ENCODE measurements at places on chromosomes 2 and 18. TPM values are rescaled to one million over a fixed set of nuclear protein-coding genes. Genes with fewer than 3 reads are reported as not detected.

The FKBP7 gene
- total RNA-seq = not detected

- no peak for DNase-seq
These were observed 267.0 kb upstream of the HS6ST1 start for GRCh38 chr2:128585706-128586105.

DNA sequence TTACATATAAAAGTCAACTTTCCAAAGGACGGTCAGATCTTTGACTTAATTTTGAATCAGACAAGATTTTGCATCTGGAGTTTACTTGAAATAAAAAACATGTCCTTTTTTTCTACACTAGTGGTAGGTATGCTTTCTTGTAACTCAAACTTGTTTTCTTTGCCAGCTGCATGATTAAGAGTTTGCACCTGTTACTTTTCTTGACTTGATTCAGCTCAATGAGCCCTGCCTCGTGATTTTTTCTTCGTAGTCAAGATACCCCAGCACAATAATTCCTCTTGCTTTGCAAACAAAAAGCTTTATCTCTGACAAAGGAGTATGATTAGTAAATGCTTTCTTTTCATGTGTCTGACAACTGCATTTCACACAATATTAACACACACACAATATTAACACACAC is 82.3 kb downstream of the FBXO15 start:
- DNase-seq = no peak

GRCh38 chr2:11833601-11834000 is 87.2 kb downstream of the LPIN1 start:
- DNase-seq = no peak

- DNase-seq = no peak
These were observed 14.4 kb upstream of the RPE start for GRCh38 chr2:209988010-209988409.

The ERICH2 gene
- not detected for total RNA-seq

The BOLL gene
- not detected for total RNA-seq

The MYO1B gene
- 0.70 TPM for total RNA-seq

The IL37 gene
- not detected for total RNA-seq

The PLGLB2 gene
- total RNA-seq = not detected

DNA sequence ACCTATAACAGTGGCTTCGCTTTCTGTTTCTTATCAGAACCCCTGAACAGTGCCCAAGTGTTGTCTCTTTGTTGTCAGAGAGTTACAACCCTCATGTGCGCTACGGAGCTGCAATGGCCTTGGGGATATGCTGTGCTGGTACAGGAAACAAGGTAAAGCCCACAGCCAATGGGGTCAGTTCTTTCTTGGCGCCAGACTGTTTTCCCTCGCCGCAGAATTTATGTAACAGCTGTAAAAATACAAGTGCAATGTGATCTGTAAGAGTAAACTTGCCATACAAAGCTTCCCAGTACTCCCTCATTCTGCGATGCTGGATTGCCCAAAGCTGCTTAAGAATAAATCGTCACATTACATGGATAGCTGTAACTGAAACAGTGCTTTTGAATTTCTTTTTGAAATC is 13.9 kb upstream of the HTR2B start:
- no peak for DNase-seq

GRCh38 chr2:96106991-96107707 is 9.2 kb downstream of the ADRA2B start:
- DNase-seq = no peak

DNA sequence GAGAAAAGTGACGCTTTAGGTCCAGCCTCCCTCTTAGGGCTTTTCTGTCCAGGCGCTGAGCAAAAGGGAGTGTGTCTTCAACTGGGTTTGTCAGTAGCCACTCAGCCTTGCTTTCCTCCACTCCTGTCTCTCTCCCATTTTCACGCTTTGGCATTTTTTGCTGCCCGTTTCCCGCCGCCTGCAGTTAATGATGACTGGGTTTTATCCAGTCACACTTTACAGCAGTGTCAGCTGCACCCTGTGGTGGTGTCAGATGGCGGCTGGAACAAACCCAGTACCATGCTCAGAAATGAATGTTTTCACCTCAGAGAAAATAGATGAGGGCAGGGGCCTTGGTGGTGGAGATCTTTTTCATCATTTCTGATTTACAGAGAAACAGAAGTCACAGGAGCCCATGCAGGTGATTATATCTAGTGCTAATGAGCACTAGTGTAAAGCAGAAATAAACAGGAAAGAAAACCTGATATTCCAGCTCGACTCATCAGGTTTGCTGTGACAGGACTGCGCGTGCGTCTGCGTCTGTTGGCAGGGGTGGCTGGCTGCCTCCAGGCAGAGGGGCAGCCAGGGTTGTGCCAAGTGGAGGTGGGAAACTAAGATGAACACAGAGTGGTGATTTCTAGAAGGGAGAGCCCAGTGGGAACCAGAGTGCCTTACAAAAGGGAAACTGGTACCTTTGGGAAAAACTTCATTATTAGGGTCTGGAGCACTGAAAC is 139.9 kb downstream of the TANC1 start:
- no peak for DNase-seq

DNA sequence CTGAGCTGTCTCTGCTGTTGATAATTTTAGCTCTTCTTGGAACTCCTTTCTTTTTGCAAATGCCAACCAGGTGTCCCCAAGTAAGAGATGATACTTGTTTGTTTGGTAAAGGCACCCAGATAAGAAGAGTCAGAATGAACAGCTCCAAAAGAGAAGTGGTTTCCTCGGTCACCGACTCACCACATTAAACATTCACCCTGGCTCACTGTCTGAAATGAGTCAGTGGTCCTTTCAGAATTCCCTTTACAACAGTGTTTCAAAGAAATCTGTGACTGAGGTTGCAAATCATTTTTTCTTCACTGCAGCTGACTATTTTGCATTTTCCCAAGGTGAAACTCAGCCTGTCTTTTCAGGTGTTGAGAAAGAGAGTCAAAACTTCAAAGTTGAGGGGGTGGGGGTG is 16.2 kb upstream of the CXCR4 start:
- no peak for DNase-seq

DNA sequence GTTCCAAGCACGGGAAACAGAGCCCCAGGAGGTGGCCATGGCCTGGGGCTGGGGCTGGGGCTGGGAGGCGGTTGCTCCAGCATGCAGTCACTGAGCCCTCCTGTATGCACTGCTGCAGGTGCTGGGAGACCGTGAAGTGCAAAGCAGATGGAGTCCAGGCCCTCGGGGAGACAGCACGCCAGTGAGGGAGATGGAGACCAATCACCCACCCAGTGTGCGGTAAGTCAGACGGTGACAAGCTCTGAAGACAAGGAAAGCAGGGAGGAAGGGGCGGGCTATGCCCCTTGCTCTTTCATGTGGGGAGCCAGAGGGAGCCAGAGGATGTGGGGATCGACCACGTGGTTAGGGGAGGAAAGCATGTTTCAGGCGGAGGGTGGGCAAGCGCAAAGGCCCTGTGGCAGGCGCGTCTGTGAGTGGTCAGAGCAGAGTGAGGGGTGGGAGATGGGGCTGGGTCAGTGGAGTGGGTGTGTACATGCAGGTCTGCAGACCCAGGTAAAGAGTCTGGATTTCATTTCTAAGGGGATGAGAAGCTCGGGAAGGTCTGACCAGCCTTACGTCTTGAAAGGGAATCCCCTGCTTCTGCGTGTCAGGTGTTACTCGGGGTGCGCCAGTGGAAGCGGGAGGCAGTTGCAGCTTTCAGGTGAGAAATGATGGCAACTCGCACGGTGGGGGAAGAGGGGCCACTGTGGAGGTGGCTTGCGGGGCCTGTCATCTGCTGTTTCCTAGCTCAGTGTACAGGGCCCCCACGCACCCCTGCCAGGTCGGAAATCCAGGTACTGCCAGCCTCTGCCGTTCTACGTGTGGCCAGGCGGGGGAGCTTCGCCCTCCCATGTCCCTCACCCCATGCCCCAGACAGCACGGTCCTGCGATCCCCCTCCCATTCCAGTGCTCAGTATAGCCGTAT is 19.4 kb downstream of the RRM2 start:
- DNase-seq = peak; percentile 32

The OSBPL6 gene
- total RNA-seq = 0.08 TPM

DNA sequence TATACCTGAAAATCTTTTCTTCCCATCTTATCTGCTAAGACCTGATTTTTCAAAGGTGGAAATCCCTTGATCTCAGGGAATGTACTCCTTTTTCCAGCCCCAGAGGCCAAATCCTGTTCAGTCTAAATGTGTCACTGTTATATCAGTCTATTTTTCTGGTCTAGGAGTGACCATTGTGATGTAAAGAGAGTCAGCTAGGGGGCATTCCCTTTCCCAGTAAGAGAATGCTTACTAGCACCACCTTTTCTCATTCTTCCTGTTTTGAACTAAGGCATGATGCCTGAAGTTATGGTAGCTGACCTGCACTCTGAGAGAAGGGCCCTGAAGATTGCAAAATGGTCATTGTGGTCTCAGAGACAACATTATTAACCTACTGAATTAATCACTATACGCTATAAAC is 124.1 kb upstream of the XIRP2 start:
- no peak for DNase-seq

- DNase-seq = no peak
These were observed 71.4 kb upstream of the TMEM87B start for GRCh38 chr2:111983478-111984212.

The WBP1 gene
- 80.2 TPM for total RNA-seq

GRCh38 chr2:49686291-49686690 is 532.0 kb upstream of the FSHR start:
- no peak for DNase-seq

DNA sequence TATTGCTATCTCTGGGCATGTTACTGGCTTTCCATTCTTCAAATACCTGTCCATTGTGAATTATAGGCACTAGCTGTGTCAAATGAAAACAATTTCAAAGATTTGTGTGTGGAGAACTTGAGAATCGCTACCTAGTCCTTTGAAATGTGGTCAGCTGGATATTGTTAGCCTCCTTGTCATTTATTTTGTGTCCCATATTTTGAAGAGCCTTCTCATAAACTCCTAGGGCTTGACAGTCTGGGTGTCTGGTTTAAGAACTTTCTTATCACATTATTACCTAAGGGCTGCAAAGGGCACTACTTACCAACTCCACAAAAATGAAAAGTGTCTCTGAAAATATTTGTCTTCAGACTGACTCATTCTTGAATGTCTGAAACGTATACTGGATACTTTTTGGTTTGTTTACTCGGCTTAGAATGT is 50.2 kb downstream of the COL4A3 start:
- no peak for DNase-seq

DNA sequence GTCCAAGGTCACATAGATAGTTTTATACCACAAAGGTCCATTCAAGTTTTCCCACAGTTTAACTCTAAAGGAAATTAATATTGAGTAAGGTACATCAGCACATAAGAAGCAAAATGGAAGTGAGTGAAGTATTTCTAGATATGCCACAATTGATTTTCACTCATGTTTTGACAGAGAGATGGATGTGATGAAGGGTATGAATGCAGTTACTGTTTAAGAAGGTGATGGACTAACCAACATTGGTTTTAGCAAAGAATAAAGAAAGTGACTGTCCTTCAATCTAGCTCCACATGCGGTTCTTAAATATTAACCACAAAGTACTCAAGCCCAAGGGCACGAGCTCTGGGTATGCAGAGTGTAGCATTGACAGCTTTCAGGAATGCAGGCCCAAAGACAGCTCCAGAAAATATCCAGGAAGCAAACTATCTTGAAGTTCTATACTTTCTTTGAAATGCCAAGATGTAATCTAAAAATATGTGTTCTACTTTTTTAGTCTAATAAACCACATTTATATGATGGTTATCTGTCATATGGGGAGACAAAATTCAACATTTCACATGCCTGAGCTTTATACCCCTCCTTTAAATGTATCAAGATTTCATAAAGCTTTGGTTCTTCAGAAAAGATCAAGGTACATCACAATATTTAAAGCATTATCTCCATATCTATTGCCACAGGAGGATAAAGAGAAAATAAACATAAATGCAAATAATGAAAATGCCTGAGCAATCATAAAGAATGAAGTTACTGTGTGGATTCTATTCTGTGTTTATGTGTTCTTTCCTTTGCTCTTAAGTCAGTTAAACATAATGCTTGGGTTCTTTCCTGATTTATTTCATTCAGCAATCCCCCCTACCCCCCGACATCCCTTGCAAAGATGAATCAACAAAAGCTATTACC is 6.7 kb upstream of the SCN1A start:
- DNase-seq = no peak

DNA sequence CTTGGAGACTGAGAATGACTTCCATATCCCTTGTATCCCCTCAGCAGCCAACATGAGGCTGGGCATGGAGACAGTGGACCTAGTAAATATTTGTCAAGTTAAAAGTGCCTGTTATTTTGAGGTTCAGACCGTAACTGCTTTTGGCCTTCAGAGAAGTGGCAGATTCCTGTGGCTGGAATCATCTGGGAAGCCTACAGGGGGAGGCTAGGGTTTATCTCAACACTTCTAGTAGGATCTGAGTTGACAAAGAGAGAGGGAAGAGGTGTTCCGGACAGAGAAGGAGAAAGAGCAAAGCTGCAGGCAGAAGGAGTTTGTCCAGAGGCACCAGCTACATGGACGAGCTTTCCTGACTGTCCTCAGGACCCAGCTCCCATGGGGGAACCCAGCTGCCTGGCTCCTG is 27.0 kb downstream of the SLC14A2 start:
- DNase-seq = no peak

DNA sequence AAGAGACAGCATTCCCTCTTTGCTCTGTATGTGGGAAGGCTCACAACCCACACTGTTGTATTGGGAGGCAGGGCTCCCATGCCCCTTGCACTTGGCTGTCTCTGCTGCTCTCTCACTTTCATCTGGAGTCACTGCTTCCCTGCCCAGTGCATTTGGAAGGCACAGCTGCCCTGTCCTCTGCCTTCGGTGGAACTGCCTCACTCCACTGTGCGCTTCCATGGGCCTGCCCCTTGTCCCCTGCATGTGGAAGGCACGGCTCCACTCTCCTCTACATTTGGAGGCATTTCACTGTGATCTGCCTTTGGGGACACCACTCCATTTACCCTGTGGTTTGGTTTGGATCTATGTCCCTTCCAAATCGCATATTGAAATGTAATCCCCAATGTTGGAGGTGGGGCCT is 9.1 kb upstream of the PROM2 start:
- no peak for DNase-seq

DNA sequence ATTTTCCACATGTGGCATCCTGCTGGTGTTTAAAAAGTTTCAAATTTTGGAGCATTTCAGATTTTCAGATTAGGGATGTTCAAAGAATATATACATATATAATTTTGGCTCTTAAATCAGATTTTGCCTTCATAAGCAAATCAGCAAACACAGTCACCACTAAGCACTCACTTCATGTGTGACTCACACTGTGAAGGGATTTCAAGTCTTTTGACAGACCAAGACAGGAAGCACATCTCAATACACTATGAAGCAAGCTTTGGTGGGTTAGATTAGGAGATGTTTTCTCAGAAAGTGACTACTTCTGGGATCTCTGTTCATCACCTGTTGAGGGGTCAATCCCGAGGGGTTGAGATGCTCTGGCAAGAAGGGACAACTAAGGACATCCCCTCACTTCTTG is 227.8 kb upstream of the RBBP8 start:
- no peak for DNase-seq

DNA sequence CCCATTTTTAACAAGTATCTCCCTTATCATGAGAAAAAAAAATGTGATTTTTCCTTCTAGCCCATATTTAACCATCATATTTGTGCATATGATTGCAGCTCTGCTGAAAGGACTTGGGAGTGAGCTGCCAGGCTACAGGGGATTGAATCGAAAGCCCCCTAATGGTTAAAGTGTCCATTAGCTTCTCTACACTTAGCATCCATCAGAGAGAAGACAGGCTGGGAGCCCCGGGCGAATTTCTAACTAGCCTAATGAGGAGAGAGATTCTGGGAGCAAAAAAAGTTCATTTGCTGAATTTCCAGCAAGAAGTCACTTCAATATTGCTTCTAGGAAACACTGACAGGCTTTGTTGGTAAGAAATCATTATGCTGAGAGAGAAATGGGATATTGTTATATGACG is 848.8 kb downstream of the TDRD15 start:
- no peak for DNase-seq
